SJCRH30 (cell line): ENCODE measurements at places on chromosomes 3 and 15. TPM values are rescaled to one million over a fixed set of nuclear protein-coding genes. Genes with fewer than 3 reads are reported as not detected.

GRCh38 chr3:100966807-100967206 is 26.4 kb downstream of the ABI3BP start:
- no peak for DNase-seq

The UQCRC1 gene
- 137 and 162 TPM in 2 replicates for total RNA-seq

The BFSP2 gene
- 0.41 TPM in 1 of 2 replicates, not detected in the other for total RNA-seq

- DNase-seq = peak; percentile 84
Observed at GRCh38 chr3:137468446-137468845, 295.7 kb upstream of the SOX14 start.

The SLC33A1 gene
- 15.8 and 18.6 TPM in 2 replicates for total RNA-seq

DNA sequence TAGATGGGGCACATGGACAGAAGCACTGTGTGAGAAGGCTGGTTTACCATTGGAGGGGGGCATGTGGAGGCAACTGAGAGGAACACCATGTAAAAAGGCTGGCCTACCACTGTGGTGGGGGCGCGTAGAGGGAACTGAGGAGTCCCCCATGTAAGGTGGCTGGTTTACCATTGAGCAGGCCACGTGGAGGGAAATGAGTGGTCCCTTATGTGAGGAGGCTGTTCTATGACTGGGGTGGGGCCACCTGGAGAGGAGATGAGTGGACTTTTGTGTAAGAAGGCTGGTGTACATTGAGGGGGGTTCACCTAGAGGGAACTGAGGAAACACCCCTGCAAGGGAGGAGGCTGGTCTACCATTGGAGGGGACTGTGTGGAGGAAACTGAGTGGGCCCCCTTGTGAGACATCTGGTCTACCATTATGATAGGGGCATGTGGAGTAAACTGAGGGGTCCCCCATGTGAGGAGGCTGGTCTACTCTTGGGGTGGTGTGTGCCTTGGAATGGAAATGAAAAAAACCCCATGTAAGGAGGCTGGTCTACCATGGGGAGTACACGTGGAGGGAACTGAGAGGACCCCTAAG is 156.9 kb downstream of the FBLN2 start:
- DNase-seq = no peak

The HHATL gene
- not detected in 2 replicates for total RNA-seq

DNA sequence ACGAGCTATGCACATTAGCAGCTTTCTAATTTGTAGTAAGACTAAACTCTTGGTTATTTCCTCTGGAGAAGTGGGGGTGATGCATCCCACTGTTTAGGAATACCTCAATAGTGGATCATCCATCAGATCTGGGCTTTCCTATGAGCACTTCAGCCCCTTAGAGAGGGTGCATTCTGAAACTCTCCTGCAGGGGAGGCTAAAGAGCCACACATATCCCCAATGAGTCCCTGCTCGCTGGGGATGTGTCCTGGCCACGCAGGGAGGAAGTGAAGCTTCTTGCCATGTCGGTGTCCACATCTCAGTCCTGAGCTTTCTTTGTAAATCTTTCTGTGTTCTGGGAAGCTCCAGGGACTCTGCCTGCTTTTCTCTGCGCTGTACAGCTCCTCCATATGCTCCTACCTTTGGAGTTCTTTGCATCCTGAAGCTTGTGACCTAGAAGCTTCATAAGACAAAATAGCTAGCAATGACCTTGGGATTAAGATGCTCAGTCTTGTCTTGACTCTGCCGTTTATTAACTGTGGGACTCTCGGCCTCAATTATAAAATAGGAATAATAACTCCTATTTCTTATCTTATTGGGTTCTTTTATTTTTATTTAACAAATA is 28.3 kb upstream of the MASP1 start:
- peak; percentile 58 for DNase-seq

DNA sequence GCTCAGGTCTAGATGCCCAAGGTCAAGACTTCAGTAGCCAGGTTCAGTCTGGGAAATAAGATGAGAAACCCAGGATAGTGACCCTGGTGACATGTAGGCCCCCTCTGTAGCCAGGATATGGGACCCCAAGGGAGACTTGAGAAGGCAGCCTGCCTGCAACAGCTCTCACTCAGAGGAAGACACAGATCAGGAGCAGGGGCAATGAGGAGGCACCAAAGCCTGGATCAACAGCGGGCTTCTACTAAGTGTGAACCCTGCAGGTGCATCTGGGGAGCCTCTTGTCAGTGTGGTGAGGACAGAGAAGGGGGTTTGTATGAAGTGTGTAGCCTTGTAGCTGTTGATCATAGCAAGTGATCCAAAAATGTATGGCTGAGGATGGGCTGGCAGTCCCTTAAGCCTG is 25.4 kb downstream of the PLA2G4F start:
- DNase-seq = no peak

The ARL14 gene
- total RNA-seq = not detected in 2 replicates

- no peak for DNase-seq
Observed at GRCh38 chr3:71689291-71689690, 35.9 kb downstream of the EIF4E3 start.

GRCh38 chr15:31367730-31368344 is 41.2 kb downstream of the KLF13 start:
- no peak for DNase-seq

The GLDN gene
- 0.18 and 0.43 TPM in 2 replicates for total RNA-seq

The CLSTN2 gene
- total RNA-seq = 9.5 and 10.0 TPM in 2 replicates

The FOXB1 gene
- total RNA-seq = 0.51 and 0.76 TPM in 2 replicates

GRCh38 chr3:66450390-66451022 is 50.3 kb downstream of the LRIG1 start:
- no peak for DNase-seq

DNA sequence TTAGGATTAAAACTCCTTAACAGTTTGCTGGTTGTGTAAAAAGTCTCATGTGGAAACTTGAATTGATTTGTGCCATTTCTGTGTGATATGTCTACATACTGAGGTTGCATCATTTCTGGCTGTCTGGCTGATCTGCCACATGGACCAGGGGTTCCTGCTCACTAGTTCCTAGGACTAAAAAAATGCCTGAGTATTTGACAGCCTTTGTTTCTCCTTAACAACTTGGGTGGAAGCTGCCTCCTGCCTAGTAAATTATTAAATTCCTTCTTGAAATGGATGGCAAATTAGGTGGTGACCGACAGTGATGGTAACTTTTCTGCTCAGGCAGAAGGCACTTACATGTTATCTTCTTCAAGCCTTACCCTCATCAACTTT is 226.9 kb upstream of the MRPL3 start:
- no peak for DNase-seq

GRCh38 chr15:99721104-99721778 is 12.0 kb downstream of the LYSMD4 start:
- DNase-seq = no peak

- DNase-seq = no peak
Observed at GRCh38 chr3:188219147-188219546, 65.2 kb downstream of the LPP start.

GRCh38 chr3:151431940-151432339 is 28.9 kb downstream of the IGSF10 start:
- no peak for DNase-seq

The NR1D2 gene
- 43.2 and 44.8 TPM in 2 replicates for total RNA-seq

- DNase-seq = peak; percentile 42
Observed at GRCh38 chr3:71930056-71930991, 145.4 kb upstream of the PROK2 start.

DNA sequence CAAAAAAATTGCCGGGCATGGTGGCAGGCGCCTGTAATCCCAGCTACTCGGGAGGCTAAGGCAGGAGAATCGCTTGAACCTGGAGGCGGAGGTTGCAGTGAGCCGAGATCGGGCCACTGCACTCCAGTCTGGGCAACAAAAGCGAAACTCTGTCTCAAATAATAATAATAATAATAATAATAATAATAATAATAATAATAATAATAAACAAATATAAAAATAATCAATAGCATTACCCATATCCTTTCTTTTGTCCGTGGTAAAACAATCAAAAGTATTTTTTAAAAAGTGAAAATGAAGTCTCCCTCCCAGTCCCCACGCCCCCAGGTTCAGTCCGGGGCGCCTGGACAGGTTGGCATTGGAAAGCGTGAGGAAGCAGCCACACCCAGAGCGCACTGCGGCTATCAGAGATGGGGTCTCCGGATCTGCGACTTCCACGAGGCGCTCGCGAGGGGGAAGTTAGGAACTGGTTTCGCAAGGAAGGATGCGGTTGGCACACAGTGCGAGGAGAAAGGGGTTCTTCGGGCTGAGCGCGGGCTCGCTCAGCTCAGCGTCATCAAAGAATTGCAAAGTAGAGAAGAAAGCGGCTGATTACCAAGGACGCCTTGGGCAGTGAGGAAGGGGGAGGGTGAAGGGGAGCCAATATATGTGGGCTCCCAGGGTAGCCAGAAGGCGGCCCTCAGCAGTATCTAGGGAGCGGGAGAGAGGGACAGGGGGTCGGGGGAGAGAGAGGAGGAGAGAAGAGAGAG is 69.5 kb upstream of the EPHB3 start:
- DNase-seq = no peak

The TRAIP gene
- 14.5 and 15.6 TPM in 2 replicates for total RNA-seq

- DNase-seq = no peak
Observed at GRCh38 chr15:87498560-87498959, 758.0 kb downstream of the NTRK3 start.

- no peak for DNase-seq
Observed at GRCh38 chr3:112448939-112449338, 50.3 kb downstream of the BTLA start.

DNA sequence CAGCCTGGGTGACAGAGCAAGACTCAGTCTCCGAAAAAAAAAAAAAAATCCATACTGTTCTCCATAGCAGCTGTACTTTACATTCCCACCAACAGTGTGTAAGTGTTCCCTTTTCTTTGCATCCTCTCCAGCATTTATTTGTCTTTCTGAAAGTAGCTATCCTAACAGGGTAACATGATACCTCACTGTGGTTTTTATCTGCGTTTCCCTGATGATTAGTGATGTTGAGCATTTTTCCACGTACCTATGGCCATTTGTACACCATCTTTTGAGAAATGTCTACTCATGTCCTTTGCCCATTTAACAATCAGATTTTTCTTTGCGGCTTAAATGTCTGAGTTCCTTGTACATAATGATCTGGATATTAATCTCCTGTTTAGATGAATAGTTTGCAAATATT is 119.3 kb downstream of the RFX7 start:
- peak; percentile 20 for DNase-seq

The ITIH1 gene
- total RNA-seq = 0.04 TPM in 1 of 2 replicates, not detected in the other

The CPNE9 gene
- total RNA-seq = 0.06 TPM in 1 of 2 replicates, not detected in the other

GRCh38 chr3:194265996-194266964 is 84.8 kb downstream of the CPN2 start:
- peak; percentile 52 for DNase-seq

DNA sequence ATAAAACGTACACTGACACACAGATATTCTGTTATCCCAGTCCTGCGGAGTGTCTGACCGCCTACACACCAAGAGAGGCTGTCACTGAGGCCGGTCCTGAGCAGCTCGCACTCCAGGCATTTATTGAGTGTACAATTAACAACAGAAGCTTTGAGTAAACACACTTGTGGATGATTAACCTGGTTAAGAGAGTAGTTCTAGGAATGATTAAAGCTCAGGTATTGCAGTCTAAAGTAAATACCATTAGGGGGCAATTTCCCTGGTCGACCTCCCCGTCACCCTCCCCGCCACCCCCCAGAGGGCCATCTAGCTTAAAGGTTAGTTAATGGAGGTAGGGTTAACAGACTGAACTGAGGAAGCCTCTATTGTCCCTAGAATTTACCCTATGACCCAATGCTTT is 1278.5 kb downstream of the NSUN3 start:
- no peak for DNase-seq

The ARGFX gene
- total RNA-seq = 1.1 and 1.2 TPM in 2 replicates

GRCh38 chr3:40923143-40923542 is 276.2 kb upstream of the CTNNB1 start:
- no peak for DNase-seq

- peak; percentile 58 for DNase-seq
Observed at GRCh38 chr15:93583968-93584367, 495.0 kb upstream of the RGMA start.

DNA sequence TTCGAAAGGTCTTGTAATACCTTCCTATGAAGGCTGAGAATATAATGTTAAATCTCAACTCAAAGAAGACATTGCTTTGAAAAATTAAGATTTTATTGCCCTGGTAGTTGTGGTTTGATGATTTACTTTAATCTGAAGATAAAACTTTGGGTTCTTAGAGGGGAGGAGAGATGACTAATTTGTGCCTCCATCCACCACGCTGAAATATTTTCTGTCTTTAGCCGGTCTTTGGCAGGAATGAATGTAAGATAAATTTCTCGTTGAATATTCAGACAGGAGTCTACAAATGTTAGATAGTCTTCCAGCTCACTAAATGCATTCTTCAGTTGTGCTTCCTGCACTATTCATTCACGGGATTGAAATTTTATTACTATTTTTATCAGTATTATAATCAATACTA is 844.3 kb upstream of the NR2F2 start:
- DNase-seq = no peak

The SLC27A2 gene
- not detected in 2 replicates for total RNA-seq

DNA sequence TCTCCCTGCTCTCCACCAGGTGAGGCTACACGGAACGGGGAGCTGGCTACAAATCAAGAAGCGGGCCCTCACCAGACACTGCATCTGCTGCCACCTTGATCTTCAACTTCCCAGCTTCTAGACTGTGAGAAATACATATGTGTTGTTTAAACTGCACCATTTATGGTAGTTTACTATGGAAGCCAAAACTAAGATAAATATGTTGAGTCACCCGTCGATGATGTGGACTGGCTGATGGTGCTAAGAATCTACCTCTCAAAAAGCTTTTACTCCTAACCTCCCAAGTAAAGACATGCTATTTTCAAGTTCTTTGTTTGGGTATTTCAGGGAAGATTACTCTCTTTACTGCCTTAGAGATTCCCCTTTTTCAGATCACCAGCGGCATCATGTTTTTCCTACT is 110.9 kb downstream of the VGLL3 start:
- DNase-seq = no peak
